ENCODE measurements at places on chromosomes 4 and X. TPM values are rescaled to one million over a fixed set of nuclear protein-coding genes. Genes with fewer than 3 reads are reported as not detected.
A peak's percentile ranks its signal among the peaks of the same experiment; 100 is the strongest.

- peaks cover 3% of the 10 kb centered on the region for H3K27me3 ChIP-seq
- H3K4me3 ChIP-seq: no peak overlapping the region
- DNase-seq: no peak
- no peaks in the 10 kb centered on the region for H3K4me1 ChIP-seq
- no peak overlapping the region for H3K27ac ChIP-seq
Observed at GRCh38 chrX:102138064-102138463, 4.2 kb downstream of the TCEAL6 start.

- H3K4me1 ChIP-seq: no peaks in the 10 kb centered on the region
- DNase-seq: no peak
- no peaks in the 10 kb centered on the region for H3K27me3 ChIP-seq
- H3K27ac ChIP-seq: no peak overlapping the region
- H3K36me3 ChIP-seq: no peaks in the 10 kb centered on the region
- no peak overlapping the region for H3K4me3 ChIP-seq
Observed at GRCh38 chrX:9555354-9555753, 90.5 kb downstream of the TBL1X start.

- no peaks in the 10 kb centered on the region for H3K27me3 ChIP-seq
- no peak overlapping the region for H3K27ac ChIP-seq
- H3K4me3 ChIP-seq: no peak overlapping the region
- peak; percentile 4 for DNase-seq
Observed at GRCh38 chr4:46648088-46648744, 258.3 kb upstream of the GABRA2 start.

- no peaks in the 10 kb centered on the region for H3K4me1 ChIP-seq
- peaks cover 12% of the 10 kb centered on the region for H3K27me3 ChIP-seq
- no peaks in the 10 kb centered on the region for H3K36me3 ChIP-seq
- no peak overlapping the region for H3K4me3 ChIP-seq
- no peak overlapping the region for H3K27ac ChIP-seq
Observed at GRCh38 chrX:9573282-9574106, 108.6 kb downstream of the TBL1X start.

GRCh38 chr4:7419961-7420660 is 14.6 kb downstream of the PSAPL1 start:
- H3K36me3 ChIP-seq: no peaks in the 10 kb centered on the region
- no peak overlapping the region for H3K4me3 ChIP-seq
- no peak for DNase-seq
- peaks cover 10% of the 10 kb centered on the region for H3K4me1 ChIP-seq
- no peak overlapping the region for H3K27ac ChIP-seq
- no peaks in the 10 kb centered on the region for H3K27me3 ChIP-seq

DNA sequence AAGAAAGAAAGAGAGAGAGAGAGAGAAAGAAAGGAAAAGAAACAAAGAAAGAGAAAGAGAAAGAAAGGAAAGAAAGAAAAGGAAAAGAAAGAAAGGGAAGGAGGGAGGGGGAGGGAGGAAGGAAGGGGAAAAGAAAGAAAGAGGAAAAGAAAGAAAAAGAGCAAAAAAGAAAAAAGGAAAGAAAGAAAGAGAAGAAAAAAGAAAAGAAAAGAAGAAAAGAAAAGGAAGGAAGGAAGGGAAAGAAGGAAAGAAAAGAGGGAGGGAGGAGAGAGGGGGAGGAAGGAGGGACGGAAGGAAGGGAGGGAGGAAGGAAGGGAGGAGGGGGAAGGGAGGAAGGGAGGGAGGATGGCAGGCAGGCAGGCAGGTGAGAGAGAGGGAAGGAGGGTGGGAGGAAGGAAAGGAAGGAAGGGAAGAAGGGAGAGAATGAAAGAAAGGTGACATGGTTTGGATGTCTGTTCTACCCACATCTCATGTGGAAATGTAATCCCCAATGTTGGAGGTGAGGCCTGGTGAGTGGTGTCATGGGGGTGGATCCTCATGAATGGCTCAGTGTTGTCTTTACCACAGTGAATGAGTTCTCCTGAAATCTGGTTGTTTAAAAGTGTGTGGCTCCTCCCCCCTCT is 83.0 kb upstream of the DCLK2 start:
- H3K27me3 ChIP-seq: no peaks in the 10 kb centered on the region
- no peak overlapping the region for H3K27ac ChIP-seq
- H3K36me3 ChIP-seq: no peaks in the 10 kb centered on the region
- no peak for DNase-seq
- H3K4me3 ChIP-seq: no peak overlapping the region

PPA2 gene
- 114 TPM for total RNA-seq

VEGFC gene
- 22.5 TPM for total RNA-seq

MTTP gene
- 0.40 TPM for total RNA-seq

LRCH2 gene
- total RNA-seq: 3.6 TPM

HAUS7 gene
- total RNA-seq: 31.6 TPM
